Foreskin melanocyte (primary cell): ENCODE measurements at places on chromosomes 16 and 17.

GRCh38 chr17:49514071-49514721, 19.1 kb downstream of the NGFR start:
- no peak for DNase-seq

GRCh38 chr17:17877529-17878358, 41.0 kb upstream of the SREBF1 start:
- no peak for DNase-seq

DNA sequence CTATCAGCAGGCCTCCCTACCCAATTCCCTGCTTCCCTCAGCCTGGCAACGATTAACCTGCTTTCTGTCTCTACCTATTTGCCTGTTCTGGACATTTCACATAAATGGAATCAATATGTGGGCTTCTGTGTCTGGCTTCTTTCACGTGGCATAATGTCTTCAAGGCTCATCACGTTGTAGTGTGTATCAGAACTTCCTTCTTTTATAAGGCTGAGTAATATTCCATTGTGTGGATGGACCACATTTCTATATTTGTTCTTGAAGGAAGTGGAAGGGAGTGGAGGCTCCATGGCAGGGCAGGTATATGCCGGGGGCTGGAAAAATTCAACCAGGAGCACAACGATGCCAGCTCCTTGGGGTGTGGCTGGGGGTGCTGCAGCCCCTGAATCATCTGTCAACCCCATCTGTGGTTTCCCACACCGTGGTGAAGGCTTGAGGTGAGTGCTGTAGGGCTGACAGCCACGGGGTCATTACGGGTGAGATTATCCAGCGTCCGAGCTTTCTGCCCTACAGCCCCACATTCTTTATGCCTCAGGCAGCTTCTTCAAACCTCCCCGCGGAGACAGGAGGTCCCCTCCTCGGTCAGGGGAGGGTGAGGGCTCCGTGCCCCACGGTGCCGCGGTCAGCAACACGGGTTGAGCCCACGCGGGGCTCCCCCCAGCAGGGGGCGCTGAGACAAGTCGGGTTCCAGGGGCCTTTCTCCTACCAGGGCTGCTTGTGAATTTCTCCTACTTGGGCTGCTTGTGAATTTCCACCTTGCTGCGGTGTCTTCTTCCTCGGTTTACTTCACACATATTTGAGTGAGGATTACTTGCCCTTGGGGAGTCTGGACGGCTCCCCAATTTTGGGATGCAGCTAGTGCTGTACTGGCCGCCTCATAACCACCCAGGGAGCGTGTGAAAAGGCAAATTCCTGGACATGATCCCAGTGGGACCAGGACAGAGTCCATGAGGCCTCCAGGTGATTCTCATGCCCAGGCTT, 18.3 kb upstream of the WFIKKN2 start:
- DNase-seq = no peak

DNA sequence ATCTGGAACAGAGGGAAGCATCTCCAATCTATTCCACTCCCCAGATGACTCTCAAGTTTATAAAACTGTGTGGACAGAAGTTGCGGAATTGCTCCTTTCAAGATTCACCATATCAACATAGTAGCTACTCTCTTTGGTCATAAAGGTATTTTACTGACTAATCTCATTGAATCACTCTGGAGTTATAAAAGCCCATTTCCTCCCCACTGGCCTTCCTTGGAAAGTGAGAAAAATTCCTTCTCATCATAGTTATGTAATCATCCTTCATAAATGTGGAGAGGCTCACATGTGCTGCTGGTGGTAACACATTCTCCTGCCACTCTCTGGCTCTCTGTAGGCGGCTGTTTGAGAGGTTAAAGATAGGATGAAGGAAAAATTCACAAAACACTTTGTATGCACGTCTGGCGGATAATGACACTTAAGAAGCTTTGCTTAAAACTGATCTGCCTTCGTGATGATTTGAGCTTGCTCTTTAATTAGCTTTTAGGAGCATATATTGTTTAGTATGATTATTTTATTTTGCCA, 1034.0 kb upstream of the EEF2KMT start:
- DNase-seq = no peak

DNA sequence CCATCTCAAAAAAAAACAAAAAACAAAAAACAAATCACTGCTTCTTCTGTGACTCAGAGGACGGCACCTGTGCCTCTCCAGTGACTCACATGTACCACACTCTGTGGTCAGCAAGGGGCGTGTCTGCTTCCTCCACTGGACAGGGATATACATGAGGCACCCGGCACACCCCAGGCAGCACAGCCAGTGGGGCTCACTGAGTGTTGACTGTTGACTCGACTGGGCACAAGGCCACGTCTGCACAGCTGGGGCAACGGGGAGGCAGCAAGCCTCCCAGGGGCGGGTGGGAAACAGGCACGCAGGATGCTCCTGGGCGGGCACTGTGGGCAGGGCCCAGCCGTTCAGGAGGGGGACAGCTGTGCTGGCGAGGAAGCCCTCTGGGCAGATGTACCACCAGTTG, 64.1 kb downstream of the TIMM22 start:
- DNase-seq = peak; percentile 31

DNA sequence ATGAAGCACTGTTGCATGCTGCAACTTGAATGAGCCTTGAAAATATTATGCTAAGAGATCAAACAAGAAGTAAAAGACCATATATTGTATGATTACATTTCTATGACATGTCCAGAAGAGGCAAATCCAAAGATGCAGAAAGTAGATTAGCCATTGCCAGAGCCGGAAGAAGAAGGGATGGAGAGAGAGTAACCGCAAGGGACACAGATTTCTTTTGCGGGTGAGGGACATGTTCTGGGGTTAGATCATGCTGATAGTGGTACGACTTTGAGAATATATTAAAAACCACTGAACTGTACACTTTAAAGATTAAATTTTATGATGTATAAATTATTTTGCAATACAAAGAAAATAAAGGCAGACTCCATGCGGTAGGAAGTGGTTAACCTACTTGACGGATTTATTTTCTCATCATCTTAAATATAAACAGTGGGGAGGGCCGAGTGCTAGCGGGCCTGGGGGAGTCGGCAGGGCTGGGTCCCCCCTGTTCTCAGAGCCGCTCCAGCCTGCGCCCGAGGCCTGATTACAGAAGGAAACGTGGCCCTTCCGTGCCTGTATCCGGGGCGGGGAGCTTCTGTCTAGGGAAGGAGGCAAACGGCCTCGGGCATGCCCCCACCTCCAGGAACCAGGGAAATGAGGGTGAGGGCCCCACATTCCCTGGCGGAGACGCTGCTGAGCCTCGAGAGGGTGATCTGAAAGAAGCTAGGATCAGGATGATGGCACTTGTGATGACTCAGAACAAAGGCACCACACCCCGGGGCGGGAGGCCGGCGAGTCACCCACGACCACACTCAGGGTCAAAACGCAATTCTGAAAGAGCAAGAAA, 48.0 kb downstream of the SHCBP1 start:
- peak; percentile 24 for DNase-seq

- peak; percentile 57 for DNase-seq
Observed at GRCh38 chr16:66660422-66661209, 35.9 kb downstream of the CMTM4 start.

GRCh38 chr16:75319513-75320411, 68.3 kb upstream of the BCAR1 start:
- peak; percentile 79 for DNase-seq

GRCh38 chr17:58398574-58399266, 18.6 kb downstream of the RNF43 start:
- no peak for DNase-seq

GRCh38 chr17:836151-836550, 54.0 kb downstream of the MRM3 start:
- DNase-seq = no peak
